ENCODE measurements at places on chromosomes 6 and 20.
A peak's percentile ranks its signal among the peaks of the same experiment; 100 is the strongest.

- no peak for DNase-seq
Observed at GRCh38 chr6:105810105-105810921, 275.8 kb upstream of the PRDM1 start.

DNA sequence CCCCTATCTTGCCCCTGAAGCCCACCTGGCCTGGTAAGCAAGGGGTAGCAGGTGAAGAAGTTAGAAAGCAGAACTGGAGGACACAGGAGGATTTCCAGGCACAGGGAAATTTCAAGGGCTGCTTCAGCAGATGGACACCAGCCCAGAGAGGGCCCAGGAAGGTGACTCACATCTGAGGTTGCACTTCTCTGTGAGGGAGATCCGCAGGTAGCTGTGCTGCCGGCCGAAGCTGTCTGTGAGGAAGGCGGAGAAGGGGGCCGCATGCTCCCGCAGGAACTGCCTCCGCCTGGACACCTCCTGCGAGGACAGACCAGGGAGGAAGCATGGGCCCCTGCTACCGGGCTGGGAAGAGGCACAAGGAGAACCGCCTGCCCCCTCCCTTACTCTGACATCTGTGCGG is 7.1 kb downstream of the MOCS1 start:
- no peak for DNase-seq

DNA sequence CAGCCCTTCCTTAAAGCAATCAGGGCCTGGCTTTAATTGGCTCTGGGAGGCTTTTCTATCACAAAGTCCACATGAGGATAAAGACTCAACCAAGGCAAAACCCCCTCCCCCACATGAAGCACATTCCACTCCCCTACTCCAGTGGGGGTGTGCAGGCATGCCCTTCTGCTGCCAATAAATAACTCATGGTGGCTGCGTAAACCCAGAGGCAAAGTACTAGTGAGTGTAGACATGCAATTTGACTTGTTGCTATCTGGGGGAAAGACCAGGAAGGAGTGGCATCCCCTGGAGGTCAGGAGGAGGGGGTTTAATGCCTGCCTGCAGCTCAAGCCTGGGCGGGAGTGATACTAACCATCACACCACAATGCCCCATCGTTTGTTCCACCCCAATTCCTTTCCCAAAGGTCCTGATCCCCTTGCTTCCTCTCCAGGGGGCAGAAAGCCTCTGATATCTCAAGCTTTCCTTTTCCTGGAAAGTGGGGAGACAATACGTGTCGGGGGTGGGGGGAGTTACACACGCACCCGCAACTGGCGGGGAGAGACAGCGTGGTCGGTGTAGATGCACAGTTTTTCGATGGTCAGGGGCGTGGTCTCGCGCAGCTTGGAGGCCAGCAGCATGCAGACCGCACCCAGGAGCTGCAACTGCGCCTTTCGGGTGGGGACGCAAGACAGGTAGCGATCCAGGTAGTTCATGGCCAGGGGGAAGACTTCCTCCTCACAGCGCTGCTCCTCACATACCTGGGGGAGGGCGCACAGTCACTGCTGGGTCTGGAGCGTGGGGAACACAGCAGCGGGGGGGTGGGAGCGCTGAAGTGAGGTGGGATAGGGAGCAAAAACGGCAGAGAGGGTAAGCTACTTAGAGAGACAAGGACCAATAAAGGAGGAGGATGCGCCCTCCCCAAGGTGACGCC is 1.5 kb downstream of the CCND3 start:
- DNase-seq, result peak; percentile 79

GRCh38 chr6:39941138-39941537 is 6.9 kb upstream of the MOCS1 start:
- no peak for DNase-seq

- no peak for DNase-seq
Observed at GRCh38 chr20:35523298-35523888, 6.1 kb downstream of the C20orf173 start.

Measured in activated CD8-positive, alpha-beta memory T cell treated with anti-CD3 and anti-CD28 coated beads for 24 hours (primary cell).